ENCODE measurements at places on chromosomes 3 and 15.

GRCh38 chr3:140636406-140637138 is 41.3 kb upstream of the TRIM42 start:
- DNase-seq: no peak

- DNase-seq: no peak
These were observed 58.1 kb downstream of the CD200 start for GRCh38 chr3:112390783-112391641.

DNA sequence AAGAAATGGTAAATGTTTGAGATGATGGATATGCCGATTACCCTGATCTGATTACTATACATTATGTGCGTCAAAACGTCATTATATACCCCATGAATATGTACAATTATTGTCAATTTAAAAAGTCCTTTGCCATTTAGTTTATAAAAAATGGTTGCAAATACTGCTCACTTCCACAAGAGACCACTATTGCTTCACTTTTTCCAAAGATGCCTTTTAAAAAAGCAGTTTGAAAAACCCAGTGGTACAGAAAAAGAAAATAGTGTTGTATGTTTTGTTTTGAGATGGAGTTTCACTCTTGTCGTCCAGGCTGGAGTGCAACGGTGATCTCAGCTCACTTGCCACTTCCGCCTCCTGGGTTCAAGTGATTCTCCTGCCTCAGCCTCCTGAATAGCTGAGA is 39.3 kb downstream of the EDEM1 start:
- no peak for DNase-seq

GRCh38 chr3:72312339-72312738 is 527.4 kb upstream of the PROK2 start:
- DNase-seq: no peak

GRCh38 chr3:173932624-173933023 is 535.1 kb downstream of the NLGN1 start:
- DNase-seq: no peak

GRCh38 chr3:180690061-180690460 is 10.8 kb upstream of the CCDC39 start:
- no peak for DNase-seq

DNA sequence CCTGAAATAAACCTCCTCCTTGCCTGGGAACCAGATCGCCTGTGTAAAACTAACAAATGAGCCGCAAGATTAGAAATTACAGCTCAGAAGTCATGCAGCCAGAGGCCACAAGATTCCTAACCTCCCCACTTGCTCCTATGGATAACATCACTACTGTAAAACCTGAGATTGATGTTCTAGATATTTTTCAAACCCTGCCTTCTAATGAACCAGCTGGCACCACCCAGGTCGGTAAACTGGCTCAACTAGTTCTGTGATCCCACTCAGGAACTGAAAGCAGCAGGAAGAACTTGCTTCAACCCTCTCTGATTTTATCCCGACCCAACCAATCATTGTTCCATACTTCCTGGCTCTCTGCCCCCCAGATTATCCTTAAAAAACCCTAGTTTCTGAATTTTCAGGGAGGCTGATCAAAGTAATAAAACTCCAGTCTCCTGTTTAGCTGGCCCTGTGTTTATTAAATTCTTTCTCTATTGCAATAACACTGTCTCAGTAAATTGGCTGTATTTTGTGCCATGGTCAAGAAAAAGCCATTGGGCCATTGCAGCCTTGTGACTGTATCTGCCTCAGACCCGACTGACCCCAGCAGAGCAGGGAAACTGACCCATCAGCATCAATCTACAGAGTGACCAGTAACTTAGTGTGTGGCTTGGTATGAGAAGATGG is 98.9 kb downstream of the RPLP1 start:
- DNase-seq: no peak

- no peak for DNase-seq
These were observed 78.9 kb upstream of the ZNF280D start for GRCh38 chr15:56812221-56812620.

GRCh38 chr3:146133441-146133840 is 27.5 kb downstream of the PLOD2 start:
- DNase-seq: no peak

All from activated CD4-positive, alpha-beta T cell treated with anti-CD3 and anti-CD28 coated beads, Interleukin-2, amount 50 U/mL, for 4 hours (primary cell).